ENCODE measurements at places on chromosomes 1 and 21.

DNA sequence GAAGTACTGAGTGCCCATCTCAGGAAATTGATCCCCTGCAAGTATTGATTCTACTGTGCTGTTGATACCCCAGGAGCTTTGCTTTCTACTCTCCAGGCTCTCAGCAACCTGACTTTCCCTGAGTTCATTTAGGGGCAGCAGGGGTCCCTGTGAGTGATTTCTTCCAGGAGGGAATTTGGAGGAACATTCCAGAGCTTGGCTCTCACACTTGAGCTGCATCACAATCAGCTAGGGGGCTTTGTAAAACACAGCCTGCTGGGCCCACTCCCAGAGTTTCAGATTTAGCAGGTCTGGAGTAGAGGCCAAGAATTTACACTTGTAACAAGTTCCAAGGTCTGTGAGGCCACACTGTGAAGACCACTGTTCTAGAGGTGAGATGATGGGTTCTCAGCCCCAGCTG is 16.1 kb upstream of the ACTL8 start:
- DNase-seq = no peak

GRCh38 chr1:29444081-29444715 is 207.9 kb downstream of the PTPRU start:
- no peak for DNase-seq

GRCh38 chr1:63828322-63829044 is 54.7 kb downstream of the ROR1 start:
- no peak for DNase-seq

DNA sequence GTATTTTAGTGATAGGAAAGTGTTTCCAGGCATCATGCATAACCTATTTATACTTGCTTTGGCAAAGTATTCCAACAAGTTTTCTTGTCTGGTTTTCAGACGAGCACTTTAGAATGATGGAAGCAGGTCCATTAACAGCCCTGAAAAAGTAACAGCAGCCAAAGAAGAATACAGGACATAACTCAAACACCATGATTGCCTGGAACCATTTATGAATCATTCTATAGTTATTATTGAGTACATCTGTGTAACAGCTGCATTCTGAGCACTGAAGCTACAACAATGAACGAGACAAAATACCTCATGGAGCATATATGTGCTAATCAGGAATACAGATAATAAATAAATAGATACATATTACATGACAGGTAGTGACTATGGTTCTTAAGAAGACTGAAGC is 12.6 kb downstream of the IL10RB start:
- DNase-seq = no peak

- no peak for DNase-seq
Observed at GRCh38 chr1:9249534-9250410, 15.2 kb downstream of the H6PD start.
